ENCODE measurements at places on chromosomes 6 and 20.

DNA sequence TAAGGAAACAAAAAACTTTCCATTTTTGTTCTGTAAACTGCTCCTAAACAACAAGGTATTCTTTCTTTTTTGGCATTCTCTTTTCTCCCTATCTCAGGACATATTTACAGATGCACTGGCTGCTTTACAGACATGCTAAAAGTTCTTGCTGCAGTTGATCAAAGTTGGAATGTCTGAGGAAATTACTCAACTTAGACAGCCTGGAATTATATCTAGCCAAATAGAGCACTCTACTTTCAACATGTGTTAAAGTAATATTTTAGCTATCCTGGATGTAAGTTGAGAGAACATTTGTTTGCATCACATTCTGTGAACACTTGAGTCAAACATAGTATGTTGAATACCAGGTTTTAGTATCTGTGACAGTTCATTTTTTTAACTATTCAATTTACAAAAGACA is 24.8 kb downstream of the TASP1 start:
- DNase-seq, result peak; percentile 11

- DNase-seq, result peak; percentile 48
Observed at GRCh38 chr6:46473881-46474280, 17.4 kb downstream of the RCAN2 start.

GRCh38 chr6:14502551-14502950 is 385.0 kb downstream of the CD83 start:
- no peak for DNase-seq

DNA sequence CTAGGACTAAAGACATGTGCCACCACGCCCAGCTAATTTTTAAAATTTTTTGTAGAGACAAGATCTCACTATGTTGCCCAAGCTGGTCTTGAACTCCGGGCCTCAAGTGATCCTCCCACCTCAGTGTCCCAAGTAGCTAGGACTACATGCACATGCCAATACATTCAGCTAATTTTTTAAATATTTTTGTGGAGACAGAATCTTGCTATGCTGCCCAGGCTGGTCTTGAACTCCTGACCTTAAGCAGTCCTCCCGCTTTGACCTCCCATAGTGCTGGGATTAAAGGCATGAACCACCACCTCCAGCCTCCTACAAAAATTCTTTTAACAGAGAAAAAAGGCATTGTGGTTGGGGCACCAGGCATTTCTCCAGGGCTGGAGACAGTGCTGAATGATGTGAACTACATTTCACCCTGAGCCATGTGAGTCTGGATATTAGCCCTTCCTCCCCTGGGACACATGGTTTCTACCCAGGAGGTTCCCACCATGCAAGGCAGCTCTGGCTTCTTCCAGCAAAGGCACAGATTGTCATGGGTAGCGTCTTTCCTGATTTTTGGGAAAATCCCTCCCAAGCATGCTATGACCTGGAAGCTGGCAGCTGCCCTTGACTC is 36.3 kb upstream of the CMTR1 start:
- peak; percentile 53 for DNase-seq

GRCh38 chr6:22062807-22063408 is 233.9 kb downstream of the PRL start:
- DNase-seq, result no peak

GRCh38 chr20:38245753-38246152 is 14.8 kb downstream of the KIAA1755 start:
- no peak for DNase-seq

- DNase-seq, result no peak
Observed at GRCh38 chr20:4165984-4166725, 150.8 kb upstream of the RNF24 start.

Data from EH (cell line).